Stimulated activated CD4-positive, alpha-beta T cell treated with anti-CD3 and anti-CD28 coated beads, Interleukin-15, amount 100 ng/mL, for 1 hour (primary cell): ENCODE measurements at places on chromosomes 16 and 17.

- no peak for DNase-seq
These were observed 386 bp downstream of the CIAO3 start for GRCh38 chr16:740459-740763.

DNA sequence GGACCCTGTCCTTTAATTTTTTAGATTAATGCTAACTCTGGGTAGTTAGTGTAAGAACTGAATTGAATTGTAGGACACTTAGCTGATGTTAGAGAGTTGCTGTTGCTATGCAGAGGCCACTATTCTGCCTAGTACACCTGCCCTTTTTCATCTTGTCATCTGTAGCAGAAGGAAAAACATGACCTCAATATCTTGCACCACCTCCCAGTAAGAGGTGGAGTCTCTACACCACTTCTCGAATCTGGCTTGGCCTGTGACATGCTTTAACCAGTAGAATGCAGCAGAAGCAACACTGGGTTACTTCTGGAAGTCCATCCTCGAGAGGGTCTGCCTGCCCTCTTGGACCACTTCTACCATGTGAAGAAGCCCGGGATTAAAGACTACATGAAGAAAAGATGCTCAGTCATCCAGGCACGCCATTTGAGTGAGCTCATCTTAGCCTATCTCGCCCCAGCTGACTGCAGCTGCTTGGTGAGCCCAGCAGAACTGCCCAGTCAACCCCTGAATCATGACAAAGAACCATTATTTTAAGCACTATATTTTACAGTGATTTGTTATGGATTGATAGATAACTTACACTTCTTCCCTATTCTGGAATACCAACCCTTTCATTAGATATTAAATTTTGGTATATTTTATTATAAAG, 153.5 kb downstream of the MYO1D start:
- DNase-seq, result no peak

DNA sequence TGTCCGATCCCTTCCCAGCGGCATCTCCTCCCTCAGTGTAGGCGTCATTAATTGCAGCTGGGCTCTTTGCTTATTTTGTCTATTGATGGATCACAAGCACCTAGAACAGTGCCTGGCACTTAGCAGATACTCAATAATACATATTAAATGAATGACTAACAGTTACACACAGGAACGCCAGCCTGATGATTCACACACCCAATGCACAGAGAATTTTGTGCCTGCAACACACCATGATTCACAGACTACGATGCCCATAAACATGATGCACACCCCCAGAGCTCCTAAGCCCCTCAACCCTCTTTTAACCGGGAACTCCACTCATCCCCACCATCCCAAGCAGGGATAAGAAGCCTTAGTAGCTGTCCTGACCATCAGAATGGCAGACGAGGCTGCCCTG, 66.6 kb upstream of the TMEM97 start:
- no peak for DNase-seq

- no peak for DNase-seq
These were observed 226.4 kb upstream of the GOT2 start for GRCh38 chr16:58960484-58960883.

GRCh38 chr17:12928736-12929135, 89.1 kb downstream of the ELAC2 start:
- no peak for DNase-seq

- no peak for DNase-seq
These were observed 50.4 kb upstream of the HS3ST2 start for GRCh38 chr16:22763437-22764080.

GRCh38 chr17:36532435-36532975, 2.2 kb downstream of the MYO19 start:
- no peak for DNase-seq

DNA sequence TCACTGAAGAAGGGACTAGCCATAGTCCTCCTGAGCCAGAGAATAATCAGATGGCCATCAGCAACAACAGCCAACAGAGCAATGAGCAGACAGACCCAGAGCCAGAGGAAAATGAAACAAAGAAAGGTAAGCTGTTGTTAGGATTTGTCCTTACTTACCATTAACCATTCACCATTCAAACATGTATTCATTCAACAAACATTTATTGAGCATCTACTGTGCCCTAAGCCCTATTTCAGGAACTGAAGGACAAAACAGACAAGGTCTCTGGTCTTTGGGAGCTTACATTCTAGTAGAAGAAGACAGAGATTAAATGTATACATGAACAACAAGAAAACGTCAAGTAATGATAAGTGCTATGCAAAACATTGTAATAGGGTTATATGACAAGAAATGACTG, 19.3 kb downstream of the OGFOD1 start:
- no peak for DNase-seq

DNA sequence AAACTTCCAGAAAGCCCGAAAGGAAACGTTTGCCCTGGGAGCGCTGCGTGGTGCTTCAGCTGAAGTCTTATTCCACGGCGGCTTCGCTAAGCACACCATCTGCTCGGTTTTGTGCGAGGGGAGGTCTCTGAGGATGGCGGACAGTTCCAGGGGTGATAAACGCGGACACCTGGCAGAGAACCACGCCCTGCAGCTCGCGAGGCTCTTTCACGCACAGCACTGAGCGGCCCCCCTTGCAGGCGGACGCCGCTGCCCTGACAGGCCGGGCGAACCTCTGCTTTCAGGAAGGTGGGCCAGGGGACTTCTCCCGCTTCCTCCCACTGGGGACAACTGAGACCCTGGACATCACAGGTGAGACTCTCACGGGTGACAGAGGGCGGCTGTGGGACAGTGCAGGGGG, 3.7 kb downstream of the MVD start:
- DNase-seq, result no peak
